ENCODE measurements at places on chromosomes 4 and X. TPM values are rescaled to one million over a fixed set of nuclear protein-coding genes. Genes with fewer than 3 reads are reported as not detected.

- DNase-seq = no peak
These were observed 138.9 kb upstream of the INPP4B start for GRCh38 chr4:142984871-142985585.

Gene UGT2B28
- total RNA-seq = not detected

Gene ARMCX6
- 24.1 TPM for total RNA-seq

DNA sequence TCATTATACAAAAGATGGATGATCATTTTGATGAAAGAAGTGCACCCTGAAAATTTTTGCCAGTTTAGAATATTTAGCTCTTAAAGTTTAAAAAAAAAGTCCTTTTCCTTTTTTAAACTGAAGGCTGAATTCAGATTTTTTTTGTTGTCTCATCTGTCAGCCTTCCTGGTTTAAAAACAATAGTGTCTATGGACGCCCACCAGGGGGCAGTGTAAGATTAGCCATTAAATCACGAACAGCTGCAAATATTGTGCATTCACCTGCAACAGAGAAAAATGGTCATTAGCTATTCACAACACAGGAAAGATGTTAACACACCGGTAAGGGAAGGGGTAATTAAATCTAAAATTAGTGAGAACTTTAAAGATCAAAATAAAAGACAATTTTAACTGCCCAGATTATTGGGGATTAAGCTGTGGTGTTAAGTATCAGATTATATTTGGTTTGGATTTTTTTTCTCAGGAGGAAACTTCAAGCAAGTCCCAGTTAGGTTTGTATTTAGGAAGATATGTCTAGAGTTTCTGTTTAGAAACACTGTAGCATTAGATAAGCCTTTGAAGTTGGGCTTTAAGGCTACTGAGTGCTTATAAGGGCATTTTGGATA, 4.4 kb upstream of the CXorf38 start:
- DNase-seq = no peak

- no peak for DNase-seq
These were observed 172.4 kb upstream of the MXRA5 start for GRCh38 chrX:3518870-3519269.

- no peak for DNase-seq
These were observed 12.2 kb downstream of the UCHL1 start for GRCh38 chr4:41268721-41269517.

GRCh38 chrX:40105835-40106675, 8.3 kb upstream of the BCOR start:
- no peak for DNase-seq

- no peak for DNase-seq
These were observed 22.8 kb downstream of the CTBP1 start for GRCh38 chr4:1226144-1226481.

Gene CXCL11
- not detected for total RNA-seq

DNA sequence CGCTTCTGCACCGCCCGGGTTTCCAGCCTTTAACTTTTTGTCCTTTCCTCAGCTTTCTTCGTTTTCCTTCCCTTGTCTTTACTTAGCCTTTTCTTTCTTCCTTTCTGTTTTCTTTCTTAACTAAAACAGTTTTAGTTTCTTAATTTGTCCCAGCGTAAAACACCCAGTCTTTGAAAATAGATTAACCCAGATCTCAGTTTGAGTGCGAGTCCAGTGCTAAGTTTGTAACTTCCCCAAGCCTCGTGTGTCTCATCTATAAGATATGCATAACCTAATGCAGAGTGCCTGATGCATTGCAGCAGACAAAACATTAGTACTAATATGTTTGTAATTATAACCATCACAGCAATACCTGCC, 460 bp upstream of the GEMIN8 start:
- no peak for DNase-seq

Gene RAB9A
- total RNA-seq = 19.2 TPM

Gene HELT
- not detected for total RNA-seq

DNA sequence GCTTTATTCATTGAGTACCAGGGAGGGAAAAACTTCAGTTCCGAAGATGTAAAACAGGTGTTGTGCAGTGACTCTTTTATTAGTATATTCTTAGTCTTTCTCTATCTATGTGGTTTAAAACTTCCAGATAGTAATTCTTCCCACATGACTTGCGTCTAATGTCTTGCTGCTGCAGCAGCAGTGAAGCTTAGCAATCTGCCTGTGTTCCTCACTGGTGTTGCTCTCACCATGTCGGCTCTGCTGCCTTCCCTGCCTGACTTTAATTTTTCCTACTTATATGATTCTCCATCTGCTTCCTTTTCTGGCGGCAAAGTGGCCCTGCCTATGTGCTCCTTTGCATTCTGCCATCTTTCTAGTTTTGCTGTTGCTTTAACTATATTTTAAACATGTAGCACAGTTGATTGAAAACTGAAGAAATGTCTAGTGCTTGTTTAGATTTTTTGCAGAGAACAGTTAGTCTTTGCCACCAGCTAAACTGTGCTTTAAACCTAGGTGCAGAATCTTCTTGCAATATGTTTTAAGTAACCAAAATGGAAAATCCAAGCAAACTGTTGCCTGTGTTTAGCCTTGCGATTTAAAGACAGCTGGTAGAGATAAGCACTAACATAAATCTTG, 1934.2 kb upstream of the IGFBP7 start:
- DNase-seq = no peak

GRCh38 chrX:123424546-123424945, 240.5 kb downstream of the GRIA3 start:
- DNase-seq = no peak

DNA sequence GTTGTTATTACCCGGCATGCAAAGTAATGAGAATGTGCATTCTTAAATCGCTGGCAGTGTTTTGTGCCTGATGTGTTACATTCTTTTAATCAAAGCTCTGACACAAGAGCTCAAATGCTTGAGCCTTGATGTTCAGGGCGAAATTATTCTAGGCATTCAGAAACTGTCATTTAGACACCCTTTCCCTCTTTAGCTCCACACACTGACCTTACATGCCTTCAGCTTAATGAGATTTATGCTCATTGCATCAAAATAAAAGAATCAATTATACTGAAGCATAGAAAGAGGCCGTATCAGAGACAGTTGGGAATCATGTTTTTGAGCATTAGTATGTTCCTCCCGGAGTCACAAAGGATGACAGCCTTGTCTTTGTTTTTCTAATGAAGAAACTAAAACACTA, 56.7 kb downstream of the FAM114A1 start:
- no peak for DNase-seq

Gene PPP1R2C
- total RNA-seq = not detected

Gene MRPL1
- 39.9 TPM for total RNA-seq

DNA sequence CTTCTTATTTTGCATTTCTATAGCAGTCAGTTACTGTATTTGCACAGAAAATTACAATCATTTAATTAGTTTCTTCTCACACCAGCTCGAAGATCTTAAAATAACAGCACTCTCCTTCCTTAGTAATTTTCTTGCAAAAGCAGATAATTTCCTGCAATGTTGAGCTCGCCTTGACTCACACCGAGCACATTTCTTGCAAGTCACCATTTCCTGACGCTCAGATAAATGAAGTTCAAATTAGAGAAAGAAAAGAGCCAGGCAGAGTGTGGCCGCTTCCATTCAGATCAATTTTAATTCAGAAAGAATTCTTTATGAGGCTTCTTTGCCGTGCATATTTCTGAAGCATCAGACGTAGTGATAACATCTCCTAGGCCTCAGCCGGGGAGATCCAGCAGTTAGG, 10.1 kb downstream of the SORCS2 start:
- DNase-seq = no peak

Gene USP38
- total RNA-seq = 20.0 TPM

DNA sequence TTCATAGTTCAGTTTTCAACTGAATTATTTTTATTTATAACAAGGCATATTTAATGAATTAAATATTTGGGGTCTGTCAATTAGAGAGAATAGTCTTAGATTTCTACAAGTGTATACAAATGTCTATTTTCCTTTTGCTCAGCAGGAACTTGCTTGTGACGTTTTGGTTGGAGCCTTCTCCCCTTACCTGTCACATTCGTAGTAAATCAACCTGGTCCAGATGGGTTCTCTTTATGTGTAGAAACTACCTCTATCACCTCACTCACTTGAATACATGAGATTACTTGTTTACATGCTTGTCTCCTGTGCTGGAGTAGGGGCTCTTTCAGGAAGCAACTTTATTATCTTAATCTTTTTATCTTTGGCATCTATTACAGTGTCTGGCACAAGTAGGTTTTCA, 938.3 kb upstream of the IGFBP7 start:
- no peak for DNase-seq

Gene TMEM156
- total RNA-seq = 0.41 TPM

- DNase-seq = no peak
These were observed 101.5 kb downstream of the DMD start for GRCh38 chrX:33109858-33110257.

DNA sequence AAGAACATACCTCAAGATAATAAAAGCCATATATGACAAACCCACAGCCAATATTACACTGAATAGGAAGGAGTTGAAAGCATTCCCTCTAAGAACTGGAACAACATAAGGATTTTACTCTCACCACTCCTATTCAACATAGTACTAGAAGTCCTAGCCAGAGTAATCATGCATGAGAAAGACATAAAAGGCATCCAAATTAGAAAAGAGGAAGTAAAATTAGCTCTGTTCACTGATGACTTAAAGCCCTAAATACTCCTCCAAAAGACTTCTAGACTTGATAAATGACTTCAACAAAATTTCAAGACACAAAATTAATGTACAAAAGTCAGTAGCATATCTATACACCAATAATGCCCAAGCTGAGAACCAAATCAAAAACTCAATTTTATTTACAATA, 235.7 kb downstream of the NKX6-1 start:
- DNase-seq = no peak

DNA sequence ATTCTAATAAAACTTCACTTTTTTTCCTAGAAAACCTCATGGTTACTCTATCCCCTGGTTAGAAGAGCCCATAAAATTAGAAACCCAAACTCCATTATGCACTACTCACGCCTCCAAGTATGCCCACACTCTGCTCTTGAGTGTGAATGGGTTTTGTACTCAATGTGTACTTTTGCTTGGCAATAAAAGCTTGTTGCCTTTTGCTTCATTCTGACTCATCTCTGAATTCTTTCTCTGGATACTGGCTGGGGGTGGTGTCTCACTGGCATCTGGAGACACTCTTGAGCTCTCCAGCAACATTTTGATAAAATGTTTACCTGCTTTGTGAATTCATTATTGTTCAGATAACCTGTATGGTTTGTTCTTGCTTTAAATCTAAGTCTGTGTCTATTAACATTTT, 963.3 kb downstream of the TRAM1L1 start:
- no peak for DNase-seq

- DNase-seq = no peak
These were observed 6.0 kb downstream of the RAB28 start for GRCh38 chr4:13478131-13478530.

DNA sequence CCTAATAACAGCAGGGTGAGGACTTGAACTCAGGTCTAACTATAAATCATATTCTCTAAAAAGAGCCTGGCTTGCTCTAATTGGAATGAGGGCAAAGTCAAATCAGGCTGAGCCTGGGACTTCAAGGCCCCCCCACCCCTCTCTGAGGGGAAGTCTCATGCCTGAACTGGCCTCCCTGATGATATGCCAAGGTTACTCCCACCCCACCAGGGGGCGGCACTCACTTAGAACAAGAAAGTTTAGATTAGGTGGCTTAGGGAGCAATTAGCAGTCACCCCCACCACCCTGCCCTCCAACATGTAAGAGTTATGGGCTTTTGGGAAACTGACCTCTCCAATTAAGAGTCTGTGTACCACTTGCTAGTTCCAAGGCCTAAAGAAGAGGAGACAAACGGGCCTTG, 2.7 kb downstream of the FOXO4 start:
- peak; percentile 30 for DNase-seq

Gene GRID2
- 33.8 TPM for total RNA-seq

All from frontal cortex (tissue), 4 donors.